ENCODE measurements at places on chromosomes 11 and 22.

- DNase-seq: no peak
These were observed 9.3 kb downstream of the SLC37A2 start for GRCh38 chr11:125072218-125072960.

- DNase-seq: no peak
These were observed 136.5 kb downstream of the ATG16L2 start for GRCh38 chr11:72950685-72951084.

- DNase-seq: no peak
These were observed 15.0 kb upstream of the MN1 start for GRCh38 chr22:27816552-27816951.

DNA sequence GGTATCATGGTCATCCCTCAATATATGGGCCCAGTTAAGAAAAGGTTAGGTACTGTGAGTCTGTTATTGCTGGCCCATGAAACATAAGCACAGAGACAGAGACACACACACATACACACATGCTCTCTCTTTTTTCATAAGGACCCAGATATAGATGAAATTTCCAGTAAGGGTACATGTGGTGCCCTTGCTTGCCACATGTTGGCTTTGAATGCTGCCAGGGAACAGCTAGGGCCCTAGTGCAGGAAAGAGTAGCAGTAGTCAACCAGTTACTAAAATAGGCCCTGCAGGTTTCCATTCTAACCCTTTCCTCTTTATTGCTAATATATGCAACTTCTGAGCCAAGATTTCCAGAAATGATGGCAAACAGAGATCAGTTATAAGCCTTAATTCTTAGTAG is 9.1 kb downstream of the SNX19 start:
- no peak for DNase-seq

Data from T-helper 22 cell (primary cell).